NCI-H1092 (cell line): ENCODE measurements at places on chromosomes 2 and 18.

- DNase-seq = no peak
Measured at GRCh38 chr2:162368494-162368893, 24.6 kb downstream of the GCA start.

GRCh38 chr2:150710916-150711315 is 223.4 kb upstream of the RND3 start:
- DNase-seq = peak; percentile 16

- no peak for DNase-seq
Measured at GRCh38 chr2:206408323-206409320, 34.7 kb upstream of the ADAM23 start.

DNA sequence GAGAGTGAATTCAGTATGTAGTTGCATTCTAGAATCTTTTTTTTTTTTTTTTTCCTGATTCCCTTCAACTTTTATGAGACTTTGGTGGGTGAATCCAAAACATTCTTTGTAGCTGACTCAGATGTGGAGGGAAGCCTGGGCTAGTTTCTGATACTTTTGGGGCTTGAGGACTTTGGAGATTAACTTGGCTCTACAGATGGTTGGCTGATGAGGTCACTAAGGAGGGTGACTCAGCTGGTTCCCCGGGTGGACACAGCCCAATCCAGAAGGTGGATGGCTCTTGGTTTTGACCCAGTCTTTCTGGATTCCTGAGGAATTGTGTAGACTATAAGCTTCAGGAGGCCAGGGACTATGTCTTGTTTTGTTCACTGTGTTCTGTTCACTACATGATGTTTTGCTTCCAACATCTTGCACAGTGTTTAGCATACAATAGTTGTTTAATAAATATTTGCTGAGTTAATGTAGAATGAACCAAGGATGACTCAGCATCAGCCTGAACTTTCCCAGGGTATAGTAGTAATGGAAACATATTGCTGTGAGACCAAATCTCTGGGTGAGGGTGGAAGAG is 30.5 kb downstream of the LAMA3 start:
- no peak for DNase-seq

DNA sequence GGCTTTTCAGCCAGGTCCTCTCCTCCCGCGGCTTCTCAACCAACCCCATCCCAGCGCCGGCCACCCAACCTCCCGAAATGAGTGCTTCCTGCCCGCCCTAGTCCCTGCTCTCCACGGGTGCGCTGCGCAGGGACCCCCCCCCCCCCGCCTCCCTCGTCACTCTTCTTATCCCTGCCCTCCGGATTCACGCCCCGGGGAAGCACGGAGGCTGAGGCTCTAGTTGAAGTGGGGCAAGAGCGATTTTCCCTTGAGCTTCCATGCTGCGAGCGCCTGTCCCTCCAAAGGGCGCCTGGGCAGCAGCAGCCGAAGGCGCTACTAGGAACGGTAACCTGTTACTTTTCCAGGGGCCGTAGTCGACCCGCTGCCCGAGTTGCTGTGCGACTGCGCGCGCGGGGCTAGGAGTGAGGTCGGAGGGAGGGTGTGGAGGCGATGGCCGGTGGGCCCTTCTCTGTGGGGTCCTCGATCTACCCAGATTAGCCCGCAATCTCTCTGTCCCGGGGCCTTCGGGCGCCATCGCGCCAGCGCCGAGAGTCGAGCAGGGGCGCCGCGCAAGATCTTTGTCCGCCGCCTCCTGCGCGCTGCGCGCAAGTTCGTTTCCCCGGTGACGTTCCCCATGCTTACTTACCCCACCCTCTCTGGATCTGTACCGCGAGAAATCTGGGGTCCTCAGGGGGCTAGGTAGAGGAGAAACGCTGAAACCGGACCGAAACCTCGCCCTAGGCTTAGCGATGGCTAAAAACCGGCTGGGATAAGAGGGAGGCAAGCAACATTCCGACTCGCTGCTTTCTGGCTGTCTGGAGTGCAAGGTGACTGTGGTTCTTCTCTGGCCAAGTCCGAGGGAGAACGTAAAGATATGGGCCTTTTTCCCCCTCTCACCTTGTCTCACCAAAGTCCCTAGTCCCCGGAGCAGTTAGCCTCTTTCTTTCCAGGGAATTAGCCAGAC is 677 bp downstream of the GAD1 start:
- peak; percentile 61 for DNase-seq

- DNase-seq = no peak
Measured at GRCh38 chr2:162798407-162798806, 40.2 kb downstream of the KCNH7 start.

GRCh38 chr2:240778426-240778825 is 41.6 kb downstream of the KIF1A start:
- DNase-seq = no peak

- DNase-seq = no peak
Measured at GRCh38 chr2:236871500-236872001, 214.1 kb upstream of the COPS8 start.

DNA sequence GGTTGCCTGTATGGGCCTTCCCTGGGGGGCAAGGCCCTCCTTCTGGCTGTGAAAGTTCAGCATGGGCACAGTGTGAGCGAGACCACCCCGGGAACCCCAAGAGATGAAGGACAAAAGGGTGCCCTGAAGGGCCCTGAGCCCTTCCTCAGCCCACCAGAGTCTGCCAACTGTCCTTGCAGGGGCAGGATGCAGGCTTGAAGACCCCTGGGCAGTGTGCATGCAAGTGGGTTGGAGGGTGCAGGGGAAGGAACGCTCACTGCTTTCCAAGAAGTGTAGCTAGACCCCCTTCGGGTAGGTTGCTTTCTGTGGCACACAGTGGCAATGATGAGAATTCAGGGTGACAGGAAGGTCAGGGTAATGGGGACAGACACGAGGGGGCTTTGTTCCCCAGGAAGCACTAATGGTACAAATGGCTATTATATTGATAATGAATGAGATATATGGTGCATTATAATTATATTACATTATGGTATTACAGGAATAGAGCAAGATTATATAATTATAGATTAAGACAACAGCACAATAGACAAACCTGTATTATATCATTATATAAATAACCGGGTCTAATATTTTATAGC is 228.7 kb downstream of the ATAD2B start:
- DNase-seq = no peak

- DNase-seq = no peak
Measured at GRCh38 chr2:73069855-73070642, 1.5 kb downstream of the SFXN5 start.

DNA sequence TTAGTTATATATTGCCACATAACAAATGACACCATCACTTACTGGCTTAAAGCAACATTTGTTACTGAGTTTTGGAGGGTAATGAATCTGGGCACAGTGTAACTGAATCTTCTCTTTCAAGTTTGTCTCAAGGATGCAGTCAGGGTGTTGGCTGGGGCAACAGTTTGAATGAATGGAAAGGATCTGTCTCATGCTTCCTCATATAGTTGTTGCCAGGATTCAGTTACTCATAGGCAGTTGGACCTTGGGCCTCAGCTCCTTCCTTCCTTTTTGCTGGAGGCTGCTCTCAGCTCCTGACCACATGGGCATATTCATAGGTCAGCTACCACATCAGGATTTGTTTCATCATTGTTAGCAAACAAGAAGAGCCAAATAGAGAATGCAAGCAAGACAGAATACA is 466.1 kb upstream of the MC4R start:
- no peak for DNase-seq

DNA sequence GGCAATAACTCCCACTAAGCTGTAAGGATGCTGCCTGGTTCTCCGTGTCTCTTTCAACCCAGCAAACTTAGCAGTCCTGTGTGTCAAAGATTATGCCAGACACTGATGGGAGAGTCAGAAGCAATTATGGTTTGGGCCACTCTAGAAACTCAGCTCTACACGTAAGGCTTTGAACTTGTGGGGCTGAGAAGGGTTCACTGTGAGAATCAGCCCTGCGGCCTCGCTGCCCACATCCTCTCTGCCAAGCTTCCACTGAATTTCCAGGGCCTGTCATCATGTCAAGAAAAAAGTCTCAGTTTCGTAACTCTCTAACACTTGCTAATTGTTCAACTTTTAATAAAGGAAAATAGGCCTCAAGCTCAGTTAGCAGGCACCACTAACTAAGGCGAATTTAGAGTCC is 308.8 kb upstream of the LYPD1 start:
- DNase-seq = no peak

- no peak for DNase-seq
Measured at GRCh38 chr2:33377048-33377447, 99.4 kb upstream of the RASGRP3 start.

DNA sequence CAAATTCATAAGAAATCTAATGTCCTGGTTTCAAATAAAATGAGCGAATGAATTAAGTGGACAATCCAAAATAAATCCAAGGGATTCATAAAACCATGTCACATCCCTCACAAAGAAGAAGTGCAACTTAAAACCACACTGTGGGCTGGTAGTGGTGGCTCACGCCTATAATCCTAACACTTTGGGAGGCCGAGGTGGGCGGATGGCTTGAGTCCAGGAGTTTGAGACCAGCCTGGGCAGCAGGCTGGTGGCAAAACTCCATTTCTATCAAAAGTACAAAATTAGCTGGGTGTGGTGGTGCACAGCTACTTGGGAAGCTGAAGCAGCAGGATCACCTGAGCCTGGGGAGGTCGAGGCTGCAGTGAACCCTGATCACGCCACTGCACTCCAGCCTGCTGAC is 25.4 kb downstream of the FAM98A start:
- no peak for DNase-seq

- DNase-seq = peak; percentile 37
Measured at GRCh38 chr2:105329561-105330495, at the start of gene TGFBRAP1. TSS of gene TGFBRAP1 (minus strand) at chr2:105329735. CDS start at chr2:105308301, 21,434 bp downstream.

DNA sequence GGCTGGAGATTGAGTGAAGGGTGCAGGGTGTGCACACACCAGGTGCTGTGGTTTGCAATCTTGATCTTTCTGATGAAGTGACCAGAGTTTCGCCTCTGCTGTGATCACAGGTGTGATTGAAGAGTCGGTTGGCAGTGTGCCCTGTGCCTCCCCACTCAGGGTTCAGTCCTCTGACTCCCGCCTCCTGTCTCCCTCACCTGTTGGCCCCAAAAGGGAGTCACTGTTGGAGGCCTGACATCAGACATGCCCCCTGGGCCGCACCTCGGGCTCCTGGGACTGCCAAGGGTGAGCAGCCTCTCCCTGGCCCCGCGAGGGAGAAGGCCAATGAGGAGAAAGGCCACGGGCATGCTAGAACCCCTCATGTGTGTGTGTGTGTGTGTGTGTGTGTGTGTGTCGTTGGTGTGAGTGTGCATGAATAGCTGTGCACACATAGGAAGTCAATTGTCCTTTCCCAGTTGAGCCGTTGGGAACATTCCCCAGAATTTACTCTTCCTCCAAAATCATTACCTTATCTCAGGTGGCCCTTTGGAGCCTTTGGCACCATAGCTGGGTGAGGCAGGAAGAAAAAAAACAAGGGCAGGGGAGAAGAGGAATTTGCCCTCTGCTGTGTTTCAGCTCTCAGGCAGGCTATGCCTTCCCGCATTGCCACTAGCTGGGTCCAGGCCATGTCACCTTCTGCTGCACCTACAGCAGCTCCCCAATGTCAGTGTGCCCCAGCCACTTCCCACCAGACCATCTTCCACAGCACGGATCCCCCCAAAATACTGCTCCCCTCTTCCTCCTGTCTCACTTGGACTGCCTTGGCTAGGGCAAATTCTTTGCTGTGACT is 78.1 kb upstream of the LAPTM4A start:
- no peak for DNase-seq

DNA sequence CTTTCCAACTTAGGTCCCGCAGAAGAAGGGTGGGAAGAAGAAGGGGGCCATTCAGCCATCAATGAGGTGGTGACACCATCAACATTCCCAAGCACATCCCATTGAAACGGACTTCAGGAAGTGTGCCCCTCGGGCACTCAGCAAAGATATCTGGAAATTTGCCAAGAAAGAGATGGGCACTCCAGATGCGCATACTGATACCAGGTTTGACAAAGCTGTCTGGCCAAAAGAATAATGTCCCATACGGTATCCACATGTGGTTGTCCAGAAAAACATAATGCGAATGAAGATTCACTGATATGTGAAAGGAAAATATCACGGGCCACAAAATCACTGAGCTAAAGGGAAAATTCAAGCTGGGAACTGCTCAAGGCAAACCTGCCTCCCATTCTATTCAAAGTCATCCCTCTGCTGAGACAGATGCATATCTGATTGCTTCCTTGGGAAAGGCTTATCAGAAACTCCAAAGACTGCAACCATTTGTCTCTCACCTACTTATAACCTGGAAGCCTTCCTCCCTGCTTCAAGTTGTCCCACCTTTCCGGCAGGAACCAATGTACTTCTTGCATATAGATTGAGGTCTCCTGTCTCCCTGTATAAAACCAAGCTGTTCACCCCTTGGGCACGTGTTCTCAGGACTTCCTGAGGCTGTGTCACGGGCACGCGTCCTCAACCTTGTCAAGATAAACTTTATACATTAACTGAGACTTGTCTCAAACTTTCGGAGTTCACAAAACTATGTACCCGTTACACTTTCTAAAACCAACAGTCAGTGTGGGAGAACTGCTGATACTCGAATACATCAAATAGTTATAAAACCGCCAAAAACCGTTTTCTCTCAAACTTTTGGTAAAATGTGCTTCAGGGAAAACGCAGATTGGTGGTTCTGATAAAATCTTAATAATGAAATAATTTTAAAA is 1.3 kb upstream of the PDK1 start:
- no peak for DNase-seq

GRCh38 chr2:189501487-189501886 is 60.2 kb downstream of the WDR75 start:
- no peak for DNase-seq

DNA sequence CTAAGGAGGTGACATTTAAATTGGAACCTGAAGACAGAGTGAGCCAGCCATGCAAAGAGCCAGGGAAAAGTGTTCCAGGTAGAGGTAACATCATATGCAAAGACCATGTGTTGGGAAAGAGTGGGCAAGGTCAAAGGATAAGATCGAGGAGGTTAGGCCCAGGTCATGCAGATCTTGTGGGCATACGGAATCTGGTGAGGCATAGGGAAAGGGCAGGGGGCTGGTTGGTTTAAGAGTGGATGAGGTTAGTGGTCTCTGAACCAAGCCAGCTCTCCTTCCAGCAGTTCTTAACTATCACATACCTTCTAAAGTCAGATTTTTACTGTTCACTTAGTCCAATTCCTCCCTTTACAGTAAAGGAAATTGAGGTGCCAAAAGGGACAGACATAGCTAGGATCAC is 3.0 kb downstream of the ANKRD53 start:
- no peak for DNase-seq

- no peak for DNase-seq
Measured at GRCh38 chr2:159186462-159186861, 100.0 kb downstream of the WDSUB1 start.

DNA sequence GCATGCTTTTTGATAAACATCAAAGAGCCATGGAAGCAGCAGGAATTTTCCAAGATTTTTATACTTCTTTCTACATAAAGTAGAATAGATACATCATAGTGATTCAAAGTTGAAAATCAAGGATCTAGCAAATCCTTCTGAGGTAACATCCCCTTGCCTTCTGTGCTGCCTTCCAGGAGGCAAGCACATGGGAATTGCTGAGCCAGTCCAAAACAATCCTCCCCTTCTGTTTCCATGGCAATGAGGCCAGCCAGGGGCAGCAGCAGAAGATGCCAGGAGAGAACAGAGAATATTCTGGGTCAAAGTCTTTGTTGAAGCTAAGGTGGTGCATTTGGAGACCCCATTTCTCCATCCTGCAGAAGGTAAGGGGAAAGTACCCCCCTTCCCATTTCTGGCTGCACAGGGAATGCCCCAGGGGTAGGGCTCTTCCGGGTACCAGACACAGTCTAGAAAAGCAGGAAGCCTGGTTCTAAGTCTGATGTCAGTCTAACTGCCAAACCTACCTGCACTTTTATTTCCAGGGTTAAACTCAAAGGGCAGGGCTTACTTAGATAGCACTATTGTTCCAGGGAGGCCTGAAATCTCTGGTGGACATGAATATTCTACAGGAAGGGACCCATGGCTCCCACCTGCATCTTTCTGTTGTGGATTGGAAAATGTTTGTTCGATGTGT is 22.1 kb downstream of the CENPA start:
- no peak for DNase-seq
